CD4-positive, alpha-beta T cell treated with Interleukin-17A for 4 hours (primary cell): ENCODE measurements at places on chromosomes 2 and 18.

DNA sequence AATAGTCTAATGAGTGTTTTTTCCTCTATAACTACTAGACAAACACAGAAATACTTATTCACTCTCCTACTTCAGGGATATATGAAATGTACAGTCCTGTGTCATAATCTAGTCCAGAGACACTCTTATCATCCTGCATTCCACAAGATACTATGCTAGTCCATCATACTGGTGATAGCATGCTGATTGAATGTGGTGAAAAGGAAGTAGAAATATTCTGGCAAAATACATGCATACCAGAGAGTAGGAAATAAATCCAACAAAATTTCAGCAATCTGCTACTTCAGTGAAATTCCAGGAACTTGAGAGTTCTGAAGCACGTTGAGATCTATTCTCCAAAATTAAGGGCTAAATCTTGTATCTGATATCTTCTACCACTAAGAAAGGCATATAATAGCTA, 353.9 kb downstream of the PID1 start:
- DNase-seq, result no peak

DNA sequence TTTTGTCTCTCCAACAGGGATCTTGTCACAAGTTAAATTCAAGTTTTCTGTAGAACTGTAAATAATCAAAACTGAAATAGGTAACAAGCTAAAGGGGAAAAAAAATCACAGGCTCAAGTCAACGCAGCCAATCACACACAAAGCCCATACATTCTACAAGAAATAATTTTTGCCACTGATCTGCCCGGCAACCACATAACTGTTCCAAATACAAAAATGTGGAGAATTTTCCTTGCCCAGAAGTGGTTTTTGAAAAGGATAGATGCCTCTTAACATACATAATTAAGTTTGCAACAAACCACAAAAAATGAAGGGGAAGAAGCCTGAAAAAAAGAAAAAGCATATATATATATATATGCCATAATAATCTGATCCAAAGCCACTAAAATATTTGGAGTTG, 60.3 kb downstream of the FARSB start:
- no peak for DNase-seq

DNA sequence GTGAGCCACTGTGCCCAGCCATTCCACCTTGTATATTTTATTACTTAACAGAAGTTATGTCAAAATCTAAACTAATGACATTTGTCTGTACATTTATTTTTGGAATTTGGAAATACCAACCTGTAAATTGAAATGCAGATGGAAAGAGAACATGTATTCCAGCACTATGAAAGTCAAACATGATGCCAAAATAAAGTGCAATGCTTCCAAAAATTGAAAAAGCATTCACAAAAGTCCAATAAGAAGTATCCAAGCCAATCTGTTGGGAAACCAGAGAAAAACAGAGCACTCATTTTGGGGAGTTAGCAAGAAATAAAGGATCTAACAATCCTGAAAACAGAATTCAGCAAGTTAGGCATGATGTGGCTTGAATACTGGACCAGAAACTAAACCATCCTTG, 30.3 kb upstream of the NARS1 start:
- DNase-seq, result no peak

GRCh38 chr2:10781746-10782145, 30.8 kb downstream of the PDIA6 start:
- no peak for DNase-seq

DNA sequence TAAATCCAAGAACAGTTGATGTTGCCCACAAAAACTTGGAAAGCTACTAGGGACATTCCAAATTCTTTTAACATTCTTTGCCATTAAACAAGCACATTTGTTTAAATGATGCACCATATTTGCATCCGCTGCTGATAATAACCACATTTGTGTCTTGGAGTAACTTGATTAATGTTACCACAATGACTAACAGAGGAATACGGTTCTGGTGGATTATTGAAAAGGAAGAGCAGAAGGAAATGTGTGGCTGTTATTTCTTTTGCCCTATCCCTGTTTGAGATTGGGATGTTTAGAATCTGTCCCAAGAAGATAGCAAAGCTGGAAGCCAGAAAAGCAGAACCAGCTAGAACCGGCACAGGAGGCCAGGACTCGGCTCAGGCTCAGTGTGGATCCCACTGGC, 39.2 kb upstream of the RASGRP3 start:
- no peak for DNase-seq

- no peak for DNase-seq
Measured at GRCh38 chr2:110816404-110817365, 84.3 kb downstream of the ACOXL start.

GRCh38 chr2:235418918-235419317, 74.9 kb upstream of the AGAP1 start:
- DNase-seq, result no peak

- DNase-seq, result no peak
Measured at GRCh38 chr2:138831154-138831553, 51.0 kb upstream of the NXPH2 start.

DNA sequence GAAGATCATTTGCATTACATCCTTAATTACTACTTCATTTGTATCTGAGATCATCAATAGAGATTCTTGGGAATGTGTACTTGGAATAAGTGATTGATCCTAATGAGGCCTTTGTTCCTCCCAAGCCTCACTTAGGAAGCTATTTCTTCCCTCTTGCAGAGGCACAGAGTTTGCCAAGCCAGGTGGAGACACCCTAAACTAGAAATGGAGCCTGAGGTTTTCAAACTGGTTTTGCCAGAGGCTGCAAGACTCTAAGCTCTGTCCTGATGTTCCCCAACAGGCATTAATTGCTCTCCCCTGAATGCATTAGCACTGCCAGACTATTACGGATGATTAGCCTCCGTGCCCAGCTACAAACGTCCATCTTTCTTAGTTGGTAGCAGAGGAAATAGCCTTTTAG, 125.2 kb upstream of the LGALSL start:
- DNase-seq, result no peak
